Fibroblast of skin of left biceps (primary cell): ENCODE measurements at places on chromosomes 11 and 22.
A peak's percentile ranks its signal among the peaks of the same experiment; 100 is the strongest.

DNA sequence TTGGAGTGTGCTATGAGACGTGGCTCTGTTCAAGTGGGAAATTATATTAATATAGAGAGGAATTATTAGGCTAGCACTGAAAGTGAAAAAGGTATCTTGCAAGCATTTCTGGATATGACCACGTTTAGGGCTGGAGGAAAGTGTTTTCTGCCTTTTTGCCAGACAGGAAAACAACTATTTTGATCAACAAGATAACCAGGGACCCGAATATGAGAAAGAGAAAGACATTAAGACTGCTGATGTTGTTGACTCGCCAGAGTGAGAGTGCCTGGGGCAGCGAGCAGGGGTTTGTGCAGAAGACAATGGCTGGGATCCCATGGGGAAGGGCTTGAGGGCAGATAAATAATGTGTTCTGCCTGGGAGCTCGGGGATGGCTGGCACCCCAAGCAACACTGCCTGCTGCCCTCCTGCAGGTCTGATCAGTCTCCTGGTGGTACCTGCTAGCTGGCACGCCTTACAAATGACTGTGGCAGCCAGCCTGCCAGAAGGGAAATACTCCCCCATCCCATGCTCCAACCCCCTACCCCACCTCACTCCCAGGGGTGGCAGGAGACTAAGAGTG lies 23.1 kb upstream of the CHST1 start:
- DNase-seq = no peak

- peak; percentile 83 for DNase-seq
Measured at GRCh38 chr11:86174101-86175046, 70.2 kb upstream of the EED start.

GRCh38 chr11:117859061-117859460 lies 17.4 kb downstream of the FXYD6 start:
- DNase-seq = no peak

- no peak for DNase-seq
Measured at GRCh38 chr22:36277482-36278291, 24.8 kb downstream of the APOL1 start.

DNA sequence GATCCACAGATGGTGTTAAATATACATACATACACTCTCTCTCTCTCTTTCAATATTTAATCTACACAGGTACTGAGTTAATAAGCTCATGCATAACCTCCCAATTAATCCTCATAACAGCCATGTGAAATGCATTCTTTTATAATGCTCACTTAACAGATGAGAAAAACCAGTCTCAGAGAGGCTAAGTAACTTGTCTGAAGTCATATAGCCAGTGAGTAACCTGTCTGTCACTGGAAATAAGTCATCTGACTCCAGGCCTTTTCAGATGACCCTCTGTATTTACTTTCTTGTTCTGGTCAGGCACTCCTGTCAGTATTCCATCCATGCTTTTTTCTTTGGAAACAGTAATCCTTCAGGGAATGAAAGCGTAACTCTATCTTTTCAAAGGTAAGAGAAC lies 594.0 kb upstream of the TENM4 start:
- no peak for DNase-seq

DNA sequence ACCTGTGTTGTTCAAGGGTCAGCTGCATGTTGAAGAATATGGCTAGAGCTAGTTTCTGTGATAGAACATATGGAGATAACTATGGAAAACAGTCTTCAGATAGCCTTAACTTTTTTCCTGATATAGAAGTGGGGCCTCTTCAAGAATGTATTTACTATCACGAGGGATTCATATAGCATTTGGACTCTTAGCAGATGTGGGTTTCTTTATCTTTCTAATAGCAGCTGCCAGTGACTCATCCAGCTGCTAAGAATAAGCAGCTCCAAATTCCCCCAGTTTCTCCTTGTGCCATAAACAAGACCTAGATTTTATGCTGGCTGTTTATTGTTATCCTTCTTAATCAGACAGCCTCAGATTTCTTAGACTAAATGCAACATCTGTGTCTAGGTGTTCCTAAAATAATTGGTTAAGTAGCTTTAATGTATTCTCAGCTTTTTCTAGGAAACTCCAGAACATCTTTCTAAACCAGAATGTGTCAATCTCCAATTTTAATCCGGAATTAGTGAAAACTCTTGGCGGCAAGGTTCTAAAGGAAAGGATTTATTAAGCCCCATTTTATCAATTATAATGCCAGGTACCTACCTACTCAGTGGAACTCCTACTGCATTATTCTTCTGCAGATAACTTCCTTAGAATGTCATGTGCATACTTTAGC lies 119.8 kb downstream of the CSTPP1 start:
- peak; percentile 32 for DNase-seq

- peak; percentile 24 for DNase-seq
Measured at GRCh38 chr11:75625991-75626888, 42.6 kb downstream of the MAP6 start.

GRCh38 chr11:3155691-3156258 lies 9.3 kb downstream of the OSBPL5 start:
- DNase-seq = peak; percentile 19

- DNase-seq = no peak
Measured at GRCh38 chr11:112734207-112734606, 227.0 kb upstream of the NCAM1 start.

DNA sequence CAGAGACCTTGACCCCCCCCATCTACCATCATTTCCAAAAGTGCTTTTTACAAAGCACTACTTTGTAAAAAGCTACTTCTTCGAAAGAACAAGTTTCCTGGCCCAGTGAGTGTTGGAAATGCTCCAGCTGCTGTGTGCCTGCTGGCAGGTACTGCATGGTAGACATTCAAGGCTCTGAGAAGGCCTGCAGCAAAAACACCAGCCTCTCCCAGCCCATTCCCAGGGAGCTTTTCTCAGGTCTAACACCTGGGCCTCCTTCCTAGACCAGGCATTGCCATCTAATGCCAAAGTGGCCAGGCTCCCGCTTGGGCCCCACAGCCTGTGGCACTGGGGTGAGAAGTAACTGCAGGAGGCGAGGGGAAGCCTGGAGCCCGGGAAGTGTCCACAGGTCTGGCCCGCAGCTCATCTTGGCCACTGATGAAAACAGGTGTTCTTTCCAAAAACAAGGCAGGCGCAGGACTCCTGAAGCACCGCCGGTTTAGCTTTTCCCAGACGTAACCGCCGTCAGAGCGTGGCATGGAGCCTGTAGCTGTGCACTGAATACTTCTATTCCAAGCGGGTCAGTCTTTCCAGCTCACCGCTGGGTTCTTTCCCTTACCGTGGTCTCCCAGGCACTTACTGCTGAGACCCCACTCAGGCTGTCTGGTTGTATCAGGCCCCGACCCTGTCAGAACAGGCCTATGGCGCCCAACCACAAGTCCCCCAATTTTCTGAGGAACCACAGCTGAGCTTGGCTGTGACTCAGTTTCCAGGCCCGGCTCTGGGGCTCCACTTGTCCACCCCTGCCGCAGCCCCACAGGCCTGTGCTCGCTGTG lies 1.2 kb upstream of the TCIRG1 start:
- DNase-seq = no peak

GRCh38 chr11:74195828-74196227 lies 24.7 kb downstream of the PPME1 start:
- DNase-seq = no peak

- DNase-seq = peak; percentile 74
Measured at GRCh38 chr11:4891996-4892640, 10.4 kb downstream of the OR51T1 start.

GRCh38 chr11:101096036-101096704 lies 33.4 kb downstream of the PGR start:
- DNase-seq = no peak

- no peak for DNase-seq
Measured at GRCh38 chr22:19612866-19613572, 88.8 kb upstream of the CLDN5 start.

DNA sequence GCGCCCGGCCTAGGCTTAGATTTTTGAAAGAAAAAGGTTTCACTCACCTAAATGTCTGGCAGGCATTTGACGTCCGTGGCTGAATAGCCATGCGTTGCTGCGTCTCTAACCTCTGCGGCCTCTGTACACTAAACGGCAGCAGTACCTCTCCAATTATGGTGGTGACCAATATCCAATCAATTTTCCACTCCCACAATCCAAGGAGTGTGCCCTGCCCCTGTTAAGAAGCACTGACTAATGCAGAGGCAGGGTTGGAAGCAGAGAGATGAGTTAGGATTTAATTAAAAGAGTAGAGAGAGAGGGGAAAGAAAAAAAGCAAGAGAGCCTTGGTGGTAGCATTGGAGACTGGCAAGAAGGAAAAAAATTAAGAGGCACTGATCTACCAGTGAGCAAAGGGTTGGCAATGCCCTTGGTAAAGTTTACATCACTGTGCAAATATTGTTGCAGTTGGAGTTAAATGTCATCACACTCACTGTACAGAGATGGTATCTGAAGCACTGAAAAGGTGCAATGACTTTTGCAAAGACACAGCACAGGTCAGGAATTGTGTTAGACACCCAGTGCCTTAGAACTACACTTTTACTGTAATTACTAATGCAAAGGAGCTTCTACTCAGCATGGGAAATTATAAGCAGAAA lies 526.7 kb downstream of the NTM start:
- no peak for DNase-seq

DNA sequence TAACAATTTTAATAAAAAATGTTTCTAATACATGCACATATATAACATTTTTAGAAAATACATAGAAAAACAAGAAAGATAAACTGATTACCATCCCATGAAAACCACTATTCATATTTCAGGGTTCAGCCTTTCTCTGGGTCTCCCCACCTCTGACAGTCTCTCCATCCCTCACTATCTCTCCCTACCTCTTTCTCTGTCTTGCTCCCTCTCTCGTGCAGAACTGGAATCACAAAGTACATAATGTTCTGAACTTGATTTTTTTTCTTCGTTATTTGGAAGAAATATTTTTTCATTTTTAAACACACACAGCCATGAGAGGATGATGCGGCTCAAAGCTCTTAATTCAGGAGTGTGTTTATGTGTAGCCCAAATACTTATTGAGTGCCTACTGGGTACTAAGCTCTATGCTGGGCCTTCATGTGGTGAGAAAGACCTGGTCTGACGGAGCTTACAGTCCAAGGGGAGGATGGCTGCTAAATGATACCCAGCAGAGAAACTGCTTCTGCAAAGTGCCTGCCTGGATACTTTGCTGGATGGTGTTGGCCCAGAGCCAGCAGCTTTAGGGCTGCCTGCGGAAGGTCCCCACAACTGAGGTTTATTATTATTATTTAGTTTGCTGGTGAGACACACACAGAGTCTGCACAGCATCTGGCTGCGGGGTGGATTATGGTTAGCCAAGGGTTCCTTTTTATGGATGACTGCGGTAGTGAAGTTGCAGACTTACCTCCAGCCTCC lies 42.6 kb downstream of the SC5D start:
- no peak for DNase-seq
